ENCODE measurements at places on chromosomes 6 and 20. TPM values are rescaled to one million over a fixed set of nuclear protein-coding genes. Genes with fewer than 3 reads are reported as not detected.

RNGTT gene
- total RNA-seq: 10.1 TPM

DNA sequence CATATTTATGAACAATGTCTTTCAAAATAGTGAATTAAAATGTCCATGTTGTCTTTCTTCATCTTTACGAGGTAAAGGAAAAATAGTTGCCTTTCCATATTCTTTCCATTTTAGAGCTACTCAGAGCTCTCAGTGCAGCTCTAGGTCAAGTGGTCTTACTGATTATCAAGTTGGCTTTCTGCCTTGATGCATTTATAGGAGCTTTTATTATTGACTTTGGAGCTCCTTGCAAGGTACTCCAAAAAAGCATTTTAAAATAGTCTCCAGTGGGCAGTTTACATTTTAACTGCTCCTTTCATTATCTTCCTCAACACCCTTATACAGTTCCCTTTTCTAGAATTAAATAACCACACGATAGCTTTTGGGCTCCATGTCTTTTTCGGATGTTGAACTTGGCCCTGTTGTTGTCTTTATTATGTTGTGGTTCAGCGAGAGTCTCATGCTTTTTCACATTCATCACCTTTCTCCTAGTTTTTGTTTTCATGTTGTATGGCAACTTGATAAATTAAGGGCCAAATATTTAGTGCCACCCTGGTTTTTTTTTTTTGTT is 122.9 kb downstream of the CLIC5 start:
- no peak for DNase-seq

PAX1 gene
- not detected for total RNA-seq

DNA sequence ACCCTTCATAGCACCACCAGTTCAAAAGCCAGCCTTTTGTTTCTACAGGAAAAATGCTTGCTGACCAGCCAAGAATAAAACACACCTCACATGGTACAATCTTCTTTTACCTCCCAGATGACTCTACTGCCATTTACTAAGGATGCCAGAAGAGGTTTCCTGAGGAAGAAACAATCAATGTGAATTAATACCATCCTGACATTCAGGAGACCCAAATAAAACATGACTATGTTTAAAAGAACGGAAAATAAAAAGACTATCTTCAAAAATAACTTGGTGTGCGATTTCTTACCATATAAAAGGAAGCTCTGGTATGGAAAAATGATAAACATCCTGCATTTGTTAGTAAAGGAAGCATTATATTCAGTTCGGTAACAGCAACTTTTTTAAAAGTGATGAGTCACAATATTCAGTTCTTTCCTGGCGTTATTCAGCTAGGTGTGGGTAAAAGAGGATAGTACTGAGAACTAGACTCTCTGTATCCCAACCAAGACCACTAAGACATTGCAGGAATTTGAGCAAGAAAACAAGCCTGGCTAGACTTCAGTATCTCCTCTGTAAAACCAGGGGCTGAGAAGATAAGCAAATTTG is 16.3 kb downstream of the COL21A1 start:
- DNase-seq: no peak

TREM1 gene
- 1.7 TPM for total RNA-seq

DNA sequence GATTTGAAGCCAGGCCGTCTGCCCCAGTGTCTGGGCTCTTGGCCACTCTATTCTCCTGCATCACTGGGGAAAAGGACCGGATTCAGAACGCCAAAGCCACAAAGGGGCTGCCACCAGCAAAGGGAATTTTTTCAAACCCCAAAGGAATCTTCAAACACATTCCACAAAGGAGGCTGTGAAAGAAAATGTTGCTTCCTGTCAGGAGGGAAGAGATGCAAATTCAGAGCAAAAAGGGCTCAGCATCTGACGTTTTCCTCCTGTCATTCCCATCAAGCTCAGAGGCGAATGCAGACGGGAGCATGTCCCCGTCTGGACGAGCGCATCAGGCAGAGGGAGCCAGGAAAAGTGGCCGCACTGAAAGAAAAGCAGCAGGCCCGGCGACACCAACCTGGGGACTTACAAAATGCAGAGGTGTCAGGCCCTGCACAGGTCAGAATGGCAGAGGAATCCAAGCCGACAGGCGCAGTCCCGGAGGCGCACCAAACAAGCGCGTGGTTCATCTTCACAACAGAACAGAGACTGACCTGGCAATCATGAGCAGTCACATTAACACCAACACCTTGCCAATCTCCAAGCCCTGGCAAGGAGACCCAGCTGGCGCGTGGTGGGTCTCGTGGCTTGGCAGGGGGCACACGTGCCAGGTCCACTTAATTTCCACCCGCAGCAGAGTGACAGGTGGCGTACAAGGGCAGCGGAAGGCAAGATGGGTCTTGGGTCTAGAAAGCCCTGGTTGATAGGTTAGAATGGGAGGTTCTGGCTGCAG is 62.8 kb downstream of the GRM4 start:
- no peak for DNase-seq

- no peak for DNase-seq
Observed at GRCh38 chr6:53161481-53162009, 12.9 kb upstream of the GCM1 start.

- DNase-seq: no peak
Observed at GRCh38 chr20:49380337-49380780, 102.1 kb downstream of the KCNB1 start.

GRCh38 chr20:32767418-32768198 is 5.4 kb downstream of the DNMT3B start:
- DNase-seq: no peak

GGTLC1 gene
- not detected for total RNA-seq

DNA sequence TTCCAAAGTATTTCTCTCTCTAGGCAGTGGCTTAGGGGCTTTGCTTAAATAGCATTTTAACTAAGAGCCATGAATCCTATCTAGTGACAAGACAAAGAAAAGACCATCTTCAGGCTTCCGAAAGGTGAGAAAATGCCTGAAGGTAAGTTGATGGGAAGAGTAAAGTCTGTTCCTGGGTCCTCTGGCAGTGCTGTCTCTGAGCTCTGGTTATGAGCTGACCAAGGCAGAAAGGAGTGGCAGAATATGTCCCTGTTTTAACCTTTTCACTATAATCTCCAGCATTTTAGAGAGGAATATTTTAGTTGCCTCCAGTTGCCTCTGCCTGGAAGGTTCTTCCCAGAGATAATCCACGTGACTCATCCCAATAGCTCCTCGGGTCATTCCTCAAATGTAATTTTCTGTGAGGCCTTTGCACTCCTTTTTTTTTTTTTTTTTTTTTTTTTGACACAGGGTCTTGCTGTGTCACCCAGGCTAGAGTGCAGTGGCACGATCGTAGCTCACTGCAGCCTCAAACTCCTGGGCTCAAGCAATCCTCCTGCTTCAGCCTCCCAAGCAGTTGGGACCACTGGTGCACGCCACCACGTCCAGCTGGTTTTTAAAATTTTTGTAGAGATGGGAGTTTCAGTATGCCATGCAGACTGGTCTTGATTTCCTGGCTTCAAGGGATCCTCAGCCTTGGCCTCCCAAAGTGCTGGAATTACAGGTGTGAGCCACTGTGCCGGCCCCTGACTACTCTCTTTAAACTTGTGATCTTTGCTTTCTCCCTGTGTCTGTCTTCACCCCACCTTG is 3.7 kb upstream of the ARMH2 start:
- no peak for DNase-seq

GRCh38 chr6:166201878-166202277 is 34.2 kb upstream of the TBXT start:
- DNase-seq: no peak

DNA sequence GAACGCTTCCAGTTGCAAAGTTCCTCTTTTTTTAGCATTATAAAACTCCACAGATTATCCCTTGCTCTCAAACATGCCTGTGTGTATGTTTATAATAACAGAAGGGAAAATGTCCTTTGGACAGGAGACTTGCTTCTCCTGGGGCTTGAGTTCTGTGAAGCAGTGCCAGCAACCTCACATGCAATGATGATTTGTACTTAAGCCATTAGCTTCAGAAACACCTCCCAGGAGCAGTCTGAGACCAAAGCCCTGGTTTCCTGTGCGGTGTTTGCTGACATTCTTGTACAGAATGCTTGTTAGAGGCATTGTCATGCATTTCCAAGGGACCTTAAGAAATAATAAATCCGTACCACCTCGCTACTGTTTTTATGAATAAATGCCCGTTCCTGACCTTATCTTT is 752.8 kb downstream of the CBLN4 start:
- no peak for DNase-seq

- no peak for DNase-seq
Observed at GRCh38 chr20:47581090-47581489, 79.4 kb downstream of the NCOA3 start.

GRCh38 chr6:145036848-145037567 is 698.3 kb downstream of the EPM2A start:
- no peak for DNase-seq

GRCh38 chr6:42808492-42809483 is 26.9 kb downstream of the BICRAL start:
- no peak for DNase-seq

PGC gene
- not detected for total RNA-seq

- no peak for DNase-seq
Observed at GRCh38 chr6:119148825-119149525, 70.5 kb upstream of the FAM184A start.

DNA sequence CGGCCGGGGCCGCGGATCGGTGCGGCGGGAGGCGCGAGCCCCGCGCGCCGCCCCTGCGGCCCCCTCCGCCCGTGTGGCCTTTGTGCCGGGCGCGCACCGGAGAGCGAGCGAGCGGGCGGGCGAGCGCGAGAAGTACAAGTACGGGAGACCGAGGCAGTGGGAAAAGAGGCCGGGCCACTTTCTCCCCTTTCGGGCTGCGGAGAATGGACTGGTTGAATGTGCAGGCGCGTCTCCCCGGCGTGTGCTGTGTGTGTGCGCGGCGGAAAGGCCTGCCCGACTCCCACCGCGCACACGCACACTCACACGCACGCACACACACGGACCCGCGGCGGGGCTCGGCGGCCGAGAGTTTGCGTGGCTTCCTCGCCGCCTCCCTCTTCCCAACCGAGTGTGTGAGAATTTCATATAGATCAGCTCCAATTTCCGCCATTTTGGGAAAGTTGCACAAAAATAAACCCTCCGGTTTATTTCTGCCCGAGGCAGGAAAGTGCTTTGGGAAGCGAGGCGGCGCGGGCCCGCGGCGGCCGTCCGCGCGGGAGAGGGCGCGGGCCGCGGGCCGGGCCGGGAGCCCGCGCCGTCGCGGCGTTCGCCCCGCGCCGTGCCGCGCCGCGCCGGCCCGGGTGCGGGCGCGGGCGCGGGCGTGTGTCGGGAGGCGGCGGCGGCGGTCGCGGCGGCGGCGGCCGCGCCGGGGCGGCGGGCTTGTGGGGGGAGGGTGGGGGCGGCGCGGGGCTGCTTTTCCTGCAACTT is 1.1 kb downstream of the L3MBTL3 start:
- DNase-seq: peak; percentile 35

- DNase-seq: no peak
Observed at GRCh38 chr6:143401068-143401446, 49.4 kb downstream of the ADAT2 start.

NOTCH4 gene
- total RNA-seq: 22.4 TPM

DNA sequence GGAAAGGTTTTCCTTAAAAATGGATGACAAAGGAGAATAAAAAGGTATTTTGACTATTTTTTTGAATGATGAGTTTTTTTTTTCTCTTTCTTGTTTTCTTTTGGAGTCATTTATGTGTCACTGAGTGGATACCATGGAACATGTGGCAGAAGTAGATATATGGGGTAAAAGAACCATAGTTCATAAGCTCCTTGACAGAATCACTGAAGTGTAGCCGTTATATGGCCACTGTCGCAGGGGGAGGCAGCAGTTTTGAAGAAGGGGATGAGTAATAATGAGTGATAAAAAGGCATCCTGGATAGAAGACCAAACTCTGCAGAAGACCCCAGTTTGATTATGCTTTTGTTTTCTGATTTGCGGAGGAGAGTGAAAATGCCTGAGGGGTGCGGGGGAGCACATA is 15.5 kb downstream of the PTPN1 start:
- DNase-seq: no peak

SASH1 gene
- 36.2 TPM for total RNA-seq

HDGFL1 gene
- total RNA-seq: not detected

DNA sequence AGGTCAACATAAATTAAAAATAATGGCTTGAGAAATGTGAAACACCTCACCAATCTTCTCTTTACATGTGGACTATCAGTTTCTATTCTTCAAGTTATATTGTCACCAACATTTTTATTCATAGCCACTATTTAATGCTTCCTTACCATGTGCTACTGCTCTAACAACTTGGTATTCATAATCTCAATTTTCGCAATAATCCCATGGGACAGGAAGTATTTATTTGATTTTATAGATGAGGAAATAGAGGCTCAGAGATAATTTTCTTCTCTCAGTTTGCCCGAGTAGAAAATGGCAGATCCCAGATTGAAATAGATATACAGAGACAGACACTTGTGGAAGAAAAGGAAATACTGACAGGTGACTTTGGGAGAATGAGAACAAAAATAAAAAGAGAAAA is 66.6 kb downstream of the FAM83B start:
- no peak for DNase-seq

GRCh38 chr6:129321303-129321702 is 388.7 kb downstream of the ARHGAP18 start:
- DNase-seq: no peak

SAMD10 gene
- 3.8 TPM for total RNA-seq

GRCh38 chr20:20273286-20273685 is 94.6 kb upstream of the INSM1 start:
- DNase-seq: no peak

DNA sequence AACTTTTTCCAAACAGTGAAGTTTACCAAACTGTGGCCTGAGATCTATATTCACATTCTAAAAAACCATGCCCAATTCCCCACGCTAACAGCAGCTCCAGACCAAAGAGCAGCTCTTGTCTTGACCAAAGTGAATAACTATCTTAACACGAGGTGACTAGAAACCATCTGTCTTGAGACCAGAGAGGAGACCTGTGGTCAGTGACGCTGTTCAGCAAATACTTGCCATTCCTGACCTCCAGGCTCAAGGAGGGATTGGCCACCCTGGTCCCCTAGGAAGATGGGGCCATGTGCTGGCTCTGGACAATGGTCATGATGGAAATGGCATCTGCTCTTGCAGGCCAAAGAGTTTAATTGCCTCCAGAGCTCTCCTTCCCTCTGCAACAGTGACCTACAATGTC is 104.4 kb upstream of the CD93 start:
- no peak for DNase-seq

DNA sequence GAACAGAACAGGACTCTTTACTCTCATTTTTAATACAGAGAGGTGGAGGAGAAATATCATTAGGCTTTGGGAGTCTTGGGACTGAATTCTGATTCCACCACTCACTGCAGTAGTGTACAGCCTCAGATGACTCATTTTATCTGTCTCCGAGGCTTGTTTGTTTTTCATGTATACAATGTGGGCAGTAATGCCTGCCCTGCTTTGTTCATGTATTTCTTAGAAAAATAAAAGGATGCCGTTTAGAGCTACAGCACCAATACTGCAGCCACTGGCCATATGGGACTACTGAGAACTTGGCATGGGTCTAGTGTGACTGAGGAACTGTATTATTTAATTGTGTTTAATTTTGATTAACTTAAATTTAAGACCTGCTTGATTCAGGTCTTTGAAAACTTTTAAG is 41.2 kb upstream of the JAG1 start:
- no peak for DNase-seq

FKBP5 gene
- total RNA-seq: 117 TPM

DNA sequence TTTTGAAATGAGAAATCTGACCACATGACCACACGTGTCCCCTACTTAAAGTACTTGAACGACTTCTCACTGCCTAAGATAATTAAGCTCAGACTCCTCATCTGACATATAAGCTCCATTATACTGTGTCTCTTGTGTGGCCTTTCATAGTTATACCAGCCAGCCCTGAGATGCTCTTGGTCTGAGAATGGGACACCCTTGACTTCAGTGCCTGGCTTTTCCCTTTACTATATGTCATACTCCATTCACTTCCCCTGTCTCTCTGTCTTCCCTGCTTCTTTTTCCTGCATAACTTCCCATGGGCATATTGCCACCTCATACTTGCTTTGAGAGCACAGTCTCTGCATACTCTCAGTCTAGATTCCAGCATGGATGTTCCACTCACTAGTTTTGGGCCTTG is 53.4 kb upstream of the TINAG start:
- DNase-seq: no peak

TRPC4AP gene
- 47.1 TPM for total RNA-seq
